Progenitor cell of endocrine pancreas (in vitro differentiated cells): ENCODE measurements at places on chromosomes 5 and 9. TPM values are rescaled to one million over a fixed set of nuclear protein-coding genes. Genes with fewer than 3 reads are reported as not detected.

DNA sequence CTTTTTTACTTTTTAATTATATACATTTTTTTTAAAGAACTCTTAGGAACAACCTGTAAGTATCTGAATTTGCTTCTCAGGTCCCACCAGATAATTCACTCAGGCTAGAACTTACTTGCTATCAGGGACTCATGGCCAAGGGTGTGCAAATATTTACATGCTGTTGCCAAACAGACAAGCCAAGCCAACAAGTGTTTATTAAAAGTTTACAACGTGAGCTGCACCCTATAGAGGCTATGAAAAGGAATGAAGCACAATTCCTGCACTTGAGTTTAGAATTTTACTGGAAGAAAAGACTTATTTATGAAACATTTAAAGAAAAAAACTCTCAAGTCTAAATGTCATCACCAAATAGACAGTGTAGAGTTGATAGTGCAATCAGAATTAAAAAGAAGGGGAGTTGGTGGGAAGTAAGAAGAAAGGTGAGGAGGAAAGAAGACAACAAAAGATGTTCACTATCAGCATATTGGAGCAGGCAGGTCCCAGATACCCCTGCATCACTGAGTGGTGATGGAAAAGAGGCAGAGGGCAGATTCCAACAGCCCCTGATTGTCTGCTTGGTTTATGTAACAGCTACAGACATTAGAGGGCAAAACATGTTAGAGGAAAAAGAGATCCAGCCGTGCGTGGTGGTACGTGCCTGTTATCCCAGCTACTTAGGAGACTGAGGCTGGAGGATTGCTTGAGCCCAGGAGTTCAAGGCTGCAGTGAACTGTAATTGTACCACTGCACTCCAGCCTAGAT lies 32.8 kb downstream of the SH3RF2 start:
- H3K4me1 ChIP-seq, result peaks cover 23% of the 10 kb centered on the region
- no peak overlapping the region for H3K27ac ChIP-seq
- no peak for DNase-seq
- H3K27me3 ChIP-seq, result no peaks in the 10 kb centered on the region
- H3K36me3 ChIP-seq, result peaks cover 3% of the 10 kb centered on the region

- H3K36me3 ChIP-seq, result no peaks in the 10 kb centered on the region
- no peak overlapping the region for H3K27ac ChIP-seq
- no peaks in the 10 kb centered on the region for H3K4me1 ChIP-seq
- H3K4me3 ChIP-seq, result no peak overlapping the region
Observed at GRCh38 chr5:87831499-87831898, 418.8 kb upstream of the CCNH start.

DNA sequence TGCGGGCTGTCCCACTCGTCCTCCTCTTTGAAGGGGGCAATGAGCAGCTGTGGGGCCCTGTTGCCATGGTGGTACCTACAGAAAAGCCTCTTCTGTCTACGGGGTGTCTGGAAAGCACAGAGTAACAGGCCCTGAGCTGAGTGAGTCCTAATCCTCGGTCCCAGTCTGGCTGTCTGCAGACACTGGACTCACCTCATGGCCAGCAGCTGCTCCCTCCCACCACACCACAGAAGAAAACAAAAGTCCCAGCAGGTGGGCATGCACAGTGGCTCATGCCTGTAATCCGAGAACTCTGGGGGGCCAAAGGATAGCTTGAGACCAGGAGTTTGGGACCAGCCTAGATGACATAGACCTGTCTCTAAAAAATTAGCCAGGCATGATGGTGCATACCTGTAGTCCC lies 19.9 kb downstream of the P4HA2 start:
- no peak for DNase-seq
- H3K36me3 ChIP-seq, result peaks cover 5% of the 10 kb centered on the region
- H3K4me3 ChIP-seq, result no peak overlapping the region
- H3K27ac ChIP-seq, result no peak overlapping the region
- peaks cover 4% of the 10 kb centered on the region for H3K4me1 ChIP-seq
- H3K27me3 ChIP-seq, result no peaks in the 10 kb centered on the region

- no peaks in the 10 kb centered on the region for H3K36me3 ChIP-seq
- peaks cover 2% of the 10 kb centered on the region for H3K4me1 ChIP-seq
- no peak overlapping the region for H3K4me3 ChIP-seq
Observed at GRCh38 chr5:9626955-9627354, 3.2 kb downstream of the TAS2R1 start.

DNA sequence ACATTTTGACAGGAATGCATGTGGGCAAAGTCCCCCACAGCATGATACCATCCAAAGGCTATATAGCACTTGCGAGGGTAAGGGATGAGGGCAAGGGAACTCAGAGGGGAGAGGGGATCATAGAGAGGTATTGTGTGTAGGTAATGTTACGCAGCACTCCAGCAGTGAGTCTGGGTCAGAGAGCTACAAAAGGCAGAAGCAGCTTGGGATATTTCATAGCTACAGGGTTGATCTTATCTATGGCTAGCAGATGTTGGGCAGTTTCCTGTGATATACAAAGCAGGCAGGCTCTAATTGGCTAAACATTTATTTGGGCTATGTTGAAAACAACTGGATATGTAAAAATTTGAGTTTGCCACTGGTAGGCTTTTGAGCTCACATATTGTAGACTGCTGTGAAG lies 17.8 kb upstream of the SLCO4C1 start:
- no peaks in the 10 kb centered on the region for H3K27me3 ChIP-seq
- DNase-seq, result no peak
- no peaks in the 10 kb centered on the region for H3K4me1 ChIP-seq
- no peak overlapping the region for H3K4me3 ChIP-seq
- H3K27ac ChIP-seq, result no peak overlapping the region

DNA sequence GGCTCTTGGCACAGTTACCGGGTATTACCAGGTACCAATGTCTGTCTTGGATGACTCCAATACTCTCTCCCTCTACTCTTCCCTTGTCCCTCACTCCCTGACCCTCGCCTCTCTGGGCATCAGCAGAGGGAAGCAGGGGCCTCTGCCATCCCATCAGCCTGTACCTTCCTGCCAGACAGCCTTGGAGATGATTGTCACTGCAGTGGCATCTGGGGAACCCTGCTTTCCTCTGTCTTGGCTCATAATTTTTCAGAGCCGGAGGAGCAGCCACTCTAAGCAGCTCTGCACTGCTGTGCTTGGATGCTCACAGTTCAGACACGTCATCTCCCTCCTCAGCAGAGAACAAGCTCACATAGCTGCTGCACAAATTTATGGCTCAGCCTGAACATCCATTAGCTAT lies 274.1 kb downstream of the SMARCA2 start:
- no peaks in the 10 kb centered on the region for H3K36me3 ChIP-seq
- peaks cover 21% of the 10 kb centered on the region for H3K4me1 ChIP-seq
- H3K27ac ChIP-seq, result no peak overlapping the region

DNA sequence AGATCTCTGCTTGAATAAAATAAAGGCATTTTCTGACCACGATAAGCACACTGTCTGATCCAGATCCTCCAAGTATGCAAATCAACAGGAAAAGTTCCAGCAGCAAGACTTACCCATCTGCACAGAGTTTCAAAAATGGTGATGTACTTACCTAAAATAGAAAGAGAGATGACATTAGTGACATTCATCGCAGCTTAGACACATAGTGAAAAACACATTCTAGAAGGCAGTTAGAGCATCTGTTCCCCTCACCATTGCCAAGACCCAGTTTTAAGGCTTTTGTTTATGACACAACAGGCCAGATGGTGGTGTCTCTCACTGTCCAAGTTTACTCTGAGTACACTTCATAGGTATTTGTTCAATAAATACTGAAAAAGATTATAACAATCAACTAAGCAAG lies 207.7 kb downstream of the PDE4D start:
- no peaks in the 10 kb centered on the region for H3K27me3 ChIP-seq
- H3K4me3 ChIP-seq, result no peak overlapping the region
- no peak overlapping the region for H3K27ac ChIP-seq
- H3K4me1 ChIP-seq, result peaks cover 3% of the 10 kb centered on the region
- no peaks in the 10 kb centered on the region for H3K36me3 ChIP-seq

DNA sequence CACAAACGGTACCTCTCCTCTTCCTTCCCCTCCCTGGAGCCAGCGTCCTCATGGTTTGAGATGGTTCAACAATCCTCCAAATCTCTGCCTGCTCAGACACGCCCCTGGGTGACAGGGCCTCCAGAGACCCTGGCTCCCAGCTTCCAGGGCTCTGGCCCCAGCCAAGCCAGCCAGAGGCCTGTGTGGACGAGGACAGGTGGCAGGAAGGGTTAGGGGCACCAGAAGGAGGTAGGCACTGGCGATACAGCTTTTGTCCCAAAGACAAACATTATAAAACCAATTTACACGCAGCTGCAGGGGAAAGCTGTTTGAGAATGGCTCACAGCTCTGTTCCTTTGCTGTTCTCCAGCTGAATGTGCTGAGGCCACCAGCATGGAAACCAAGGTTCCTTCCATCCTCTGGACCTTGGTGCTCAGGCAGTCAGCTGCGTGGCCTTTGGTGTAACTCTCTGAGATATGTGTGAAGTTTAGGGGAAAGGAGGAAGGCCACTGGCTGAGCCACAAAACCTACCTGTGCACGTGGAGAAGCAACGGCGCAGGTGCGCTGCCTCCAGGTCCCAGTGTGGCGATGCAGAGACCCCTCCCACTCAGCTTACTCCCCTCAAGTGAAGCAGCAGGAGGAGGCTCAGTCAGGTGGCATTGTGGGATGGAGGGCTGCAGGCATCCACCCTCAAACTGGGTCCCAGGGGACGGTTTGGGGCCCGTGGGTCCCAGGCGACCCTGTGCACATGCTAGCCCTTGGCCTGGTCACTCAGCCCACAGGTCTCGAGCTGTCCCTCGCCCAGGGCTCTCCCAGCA lies 4.3 kb upstream of the QRFP start:
- no peaks in the 10 kb centered on the region for H3K36me3 ChIP-seq
- no peak overlapping the region for H3K4me3 ChIP-seq
- H3K27ac ChIP-seq, result no peak overlapping the region
- no peaks in the 10 kb centered on the region for H3K4me1 ChIP-seq

- no peaks in the 10 kb centered on the region for H3K36me3 ChIP-seq
- peaks cover 80% of the 10 kb centered on the region for H3K27me3 ChIP-seq
- H3K27ac ChIP-seq, result no peak overlapping the region
- peaks cover 7% of the 10 kb centered on the region for H3K4me1 ChIP-seq
- no peak for DNase-seq
- no peak overlapping the region for H3K4me3 ChIP-seq
Observed at GRCh38 chr9:73149371-73150067, 2.1 kb upstream of the ANXA1 start.

- H3K4me1 ChIP-seq, result peaks cover 11% of the 10 kb centered on the region
- H3K4me3 ChIP-seq, result no peak overlapping the region
Observed at GRCh38 chr5:9168791-9169556, 376.9 kb downstream of the SEMA5A start.

DNA sequence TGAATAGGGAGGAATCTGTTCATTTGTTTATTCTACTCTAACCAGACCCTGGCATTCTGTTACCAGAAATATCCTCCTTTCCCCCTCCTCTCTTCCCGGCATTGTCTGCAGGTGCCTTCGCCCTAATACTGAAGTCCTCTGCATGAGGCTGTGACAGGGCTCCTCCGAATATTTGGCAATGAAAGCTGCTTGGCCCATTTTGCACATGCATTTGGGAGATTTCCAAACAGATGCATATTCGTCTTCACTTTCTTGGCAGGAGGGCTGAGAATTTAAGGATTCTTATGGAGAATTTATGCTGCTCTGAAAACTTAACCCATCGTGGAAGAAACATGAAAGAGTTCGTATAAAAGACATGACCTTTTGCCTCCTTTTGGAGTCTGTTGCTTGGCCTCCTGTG lies 484.0 kb downstream of the ZNF608 start:
- DNase-seq, result no peak
- no peak overlapping the region for H3K27ac ChIP-seq
- no peak overlapping the region for H3K4me3 ChIP-seq
- H3K36me3 ChIP-seq, result no peaks in the 10 kb centered on the region
- H3K4me1 ChIP-seq, result no peaks in the 10 kb centered on the region

GRCh38 chr9:110650991-110651411 lies 17.6 kb upstream of the MUSK start:
- H3K27ac ChIP-seq, result no peak overlapping the region
- H3K36me3 ChIP-seq, result no peaks in the 10 kb centered on the region
- no peak overlapping the region for H3K4me3 ChIP-seq
- no peaks in the 10 kb centered on the region for H3K27me3 ChIP-seq
- H3K4me1 ChIP-seq, result no peaks in the 10 kb centered on the region

- H3K4me1 ChIP-seq, result no peaks in the 10 kb centered on the region
- no peaks in the 10 kb centered on the region for H3K27me3 ChIP-seq
- DNase-seq, result no peak
- no peak overlapping the region for H3K27ac ChIP-seq
Observed at GRCh38 chr5:34778091-34778850, 60.7 kb upstream of the TTC23L start.

DNA sequence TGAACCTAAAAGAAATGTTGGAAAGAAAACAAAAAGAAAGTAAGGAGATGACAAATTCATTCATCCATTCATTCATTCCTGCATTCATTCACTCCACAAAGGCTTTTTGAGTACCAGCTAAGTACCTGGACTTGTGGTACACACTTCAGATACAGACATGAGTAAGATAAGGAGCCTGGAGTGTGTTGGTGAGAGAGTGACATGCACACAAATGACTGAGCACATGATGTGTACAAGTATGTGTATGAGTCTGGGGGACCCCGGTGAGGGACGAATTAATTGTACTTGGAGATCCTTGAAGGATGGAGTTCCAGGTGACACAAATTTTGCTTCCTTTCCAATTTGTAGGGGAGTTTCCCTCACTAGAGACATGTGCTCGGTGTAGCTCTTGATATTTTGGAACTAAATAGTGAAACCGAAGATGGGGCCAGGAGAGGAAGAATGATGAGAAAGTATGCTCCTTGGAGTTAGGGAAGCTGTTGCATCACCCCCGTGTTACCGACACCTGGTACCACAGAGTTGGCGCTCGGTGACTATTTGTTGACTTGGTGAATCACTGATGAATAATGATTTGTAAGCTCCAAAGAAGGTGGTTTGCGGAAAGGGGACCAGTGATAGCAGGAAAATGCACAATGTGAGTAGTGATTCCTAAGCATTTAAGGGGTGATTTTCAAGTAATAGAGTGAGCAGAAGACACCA lies 509.8 kb downstream of the CCDC171 start:
- H3K4me1 ChIP-seq, result peaks cover 3% of the 10 kb centered on the region
- H3K36me3 ChIP-seq, result no peaks in the 10 kb centered on the region
- no peak overlapping the region for H3K4me3 ChIP-seq
- no peaks in the 10 kb centered on the region for H3K27me3 ChIP-seq

DNA sequence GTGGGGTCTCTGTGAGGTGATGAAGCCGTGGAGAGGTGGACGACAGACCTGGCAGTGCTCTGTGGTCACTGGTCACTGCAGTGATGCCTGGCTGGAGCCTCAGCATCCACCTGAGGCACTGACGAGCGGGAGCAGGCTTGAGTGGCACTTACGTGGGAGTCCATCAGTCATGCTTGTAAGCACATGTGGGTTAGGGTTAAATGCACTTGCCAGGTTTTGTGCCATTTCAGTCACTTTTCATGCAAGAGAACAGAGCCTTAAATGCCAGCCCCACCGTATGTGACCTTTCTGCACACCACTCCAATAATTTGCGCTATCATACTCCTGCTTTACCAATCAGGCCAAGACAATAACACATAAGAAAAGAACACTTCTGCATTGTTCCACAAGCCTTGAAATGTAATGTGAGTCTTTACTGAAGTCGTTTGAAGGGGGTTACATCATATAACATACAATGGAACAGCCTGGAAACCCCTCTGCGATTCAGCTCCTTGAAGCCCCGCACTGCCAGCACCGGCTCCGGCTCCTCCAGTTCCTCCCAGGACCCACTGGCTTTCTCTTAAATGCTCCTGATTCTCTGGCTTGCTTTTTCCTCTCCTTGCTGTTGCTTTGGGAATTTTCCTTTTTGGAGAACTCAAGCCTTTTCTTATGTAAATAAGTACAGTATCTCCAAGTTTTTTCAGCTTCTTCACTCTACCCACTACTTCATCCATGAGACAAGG lies 59.4 kb upstream of the CTXN3 start:
- no peak overlapping the region for H3K27ac ChIP-seq
- peaks cover 3% of the 10 kb centered on the region for H3K27me3 ChIP-seq

The FBXL7 gene
- total RNA-seq, result 14.8 and 15.4 TPM in 2 replicates

The CMYA5 gene
- total RNA-seq, result 1.1 and 1.2 TPM in 2 replicates

The RAB24 gene
- total RNA-seq, result 26.9 and 30.0 TPM in 2 replicates

The FOXD4L4 gene
- 0.16 and 0.19 TPM in 2 replicates for total RNA-seq

The ZDHHC11 gene
- 44.3 and 47.6 TPM in 2 replicates for total RNA-seq

The PCDHA6 gene
- total RNA-seq, result 12.5 and 13.2 TPM in 2 replicates

The SLC23A1 gene
- total RNA-seq, result 0.20 and 0.48 TPM in 2 replicates

The OR4F3 gene
- total RNA-seq, result not detected in 2 replicates
